ENCODE measurements at places on chromosomes 1 and 21.
A peak's percentile ranks its signal among the peaks of the same experiment; 100 is the strongest.

GRCh38 chr1:101357444-101357986 is 120.7 kb downstream of the S1PR1 start:
- DNase-seq = peak; percentile 61

- no peak for DNase-seq
These were observed 160.1 kb downstream of the PTPRC start for GRCh38 chr1:198798923-198799386.

GRCh38 chr1:226661965-226662364 is 77.1 kb downstream of the ITPKB start:
- DNase-seq = no peak

DNA sequence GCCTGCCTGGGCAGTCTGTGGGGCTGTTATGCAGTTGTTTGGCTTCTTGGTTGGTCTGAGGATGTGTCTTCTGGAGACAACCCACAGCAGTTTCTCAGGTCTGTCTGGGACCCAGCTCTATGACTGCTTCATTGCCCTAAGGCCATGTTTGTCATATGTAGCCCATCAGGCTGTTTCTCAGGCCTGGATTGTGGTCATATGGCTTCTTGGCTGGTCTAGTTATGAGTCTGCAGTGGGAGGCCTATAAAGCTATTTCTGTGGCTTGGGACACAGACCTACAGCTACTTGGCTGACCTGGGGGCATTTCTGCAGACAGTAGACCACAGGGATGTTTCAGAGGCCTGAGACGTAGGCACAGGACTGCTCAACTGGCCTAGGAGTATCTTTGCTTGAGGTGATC is 41.5 kb downstream of the CHIA start:
- no peak for DNase-seq
